ENCODE measurements at places on chromosomes 16 and 17.

DNA sequence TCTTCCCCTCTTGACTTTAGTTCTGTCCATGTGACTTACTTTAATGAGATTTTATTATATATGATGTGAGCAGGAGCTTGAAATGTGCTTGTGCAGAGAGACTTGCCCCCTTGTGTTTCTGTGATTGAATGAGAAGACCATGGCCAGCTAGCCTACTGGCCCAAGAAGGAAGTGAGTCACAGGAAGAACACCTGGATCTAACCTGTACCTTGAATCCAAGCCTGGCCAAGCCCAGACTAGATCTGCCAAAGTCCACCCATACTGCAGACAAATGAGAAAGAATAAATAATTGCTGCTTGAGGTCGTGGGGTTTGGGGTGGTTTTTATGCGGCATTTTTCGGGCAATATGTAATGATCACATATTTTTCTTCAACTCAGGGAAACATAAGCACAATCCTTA is 9.6 kb downstream of the ABCA10 start:
- DNase-seq: no peak

DNA sequence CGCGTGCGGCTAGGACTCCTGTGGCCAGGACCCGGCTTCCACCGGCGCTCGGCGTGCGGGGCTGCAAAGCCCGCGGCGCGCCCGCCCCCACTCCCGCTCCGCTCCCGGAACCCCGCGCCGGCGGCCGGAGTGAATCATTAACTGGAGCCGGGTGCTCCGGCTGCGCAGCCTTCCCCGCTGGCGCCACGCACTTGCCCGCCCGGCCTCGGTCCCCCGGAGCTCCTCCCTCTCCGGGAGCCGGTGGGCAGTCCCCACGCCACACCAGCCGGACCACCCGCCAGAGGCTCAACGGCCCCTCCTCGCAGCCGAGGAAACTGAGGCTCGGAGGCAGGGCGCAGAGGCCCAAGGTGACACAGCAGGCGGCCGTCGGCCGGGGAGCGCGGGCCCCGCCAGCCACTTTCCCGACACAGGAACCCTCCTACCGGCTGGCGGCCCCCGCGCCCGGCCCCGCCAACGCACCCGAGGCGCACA is 580 bp downstream of the BCAR1 start:
- DNase-seq: no peak

DNA sequence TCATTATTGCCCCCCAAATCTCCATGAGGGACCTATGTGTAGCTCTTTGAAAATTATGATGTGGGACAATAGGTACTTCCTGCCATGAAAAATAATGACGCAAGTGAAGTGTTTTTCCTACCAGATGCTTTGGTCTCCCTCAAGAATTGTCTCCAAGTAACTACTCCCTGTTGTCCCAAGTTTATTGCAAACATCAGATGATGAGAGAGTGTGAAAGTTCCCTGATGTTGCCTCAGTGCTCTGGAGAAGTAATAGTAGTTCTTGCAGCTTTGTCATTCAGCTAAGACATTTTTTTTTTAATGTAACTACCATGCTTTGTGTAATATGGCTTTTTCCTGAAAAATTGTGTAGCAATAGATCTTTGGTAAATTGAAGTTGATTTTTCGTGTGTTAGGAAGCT is 20.1 kb downstream of the LPCAT2 start:
- no peak for DNase-seq

DNA sequence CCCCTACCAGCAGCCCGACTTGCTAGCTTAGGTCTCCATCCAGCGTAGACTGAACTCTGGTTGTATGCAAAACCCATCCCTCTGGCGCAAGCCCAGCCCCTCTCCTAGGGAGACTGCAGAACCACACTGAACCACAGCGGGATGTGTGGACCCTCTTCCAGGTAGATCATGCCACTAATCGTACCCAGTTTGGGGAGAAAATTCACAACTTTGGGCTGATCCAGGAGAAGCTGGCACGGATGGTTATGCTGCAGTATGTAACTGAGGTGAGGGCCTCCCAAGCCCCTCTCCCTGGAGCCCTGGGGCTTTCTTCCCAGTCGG is 3.2 kb downstream of the ACADVL start:
- DNase-seq: no peak

- DNase-seq: no peak
Measured at GRCh38 chr16:20747030-20747816, 5.6 kb upstream of the THUMPD1 start.

GRCh38 chr17:78844301-78845005 is 3.8 kb upstream of the USP36 start:
- DNase-seq: no peak
